ENCODE measurements at places on chromosomes 5 and 9.

- no peak for DNase-seq
Observed at GRCh38 chr5:73122875-73123810, 2.8 kb downstream of the TMEM171 start.

DNA sequence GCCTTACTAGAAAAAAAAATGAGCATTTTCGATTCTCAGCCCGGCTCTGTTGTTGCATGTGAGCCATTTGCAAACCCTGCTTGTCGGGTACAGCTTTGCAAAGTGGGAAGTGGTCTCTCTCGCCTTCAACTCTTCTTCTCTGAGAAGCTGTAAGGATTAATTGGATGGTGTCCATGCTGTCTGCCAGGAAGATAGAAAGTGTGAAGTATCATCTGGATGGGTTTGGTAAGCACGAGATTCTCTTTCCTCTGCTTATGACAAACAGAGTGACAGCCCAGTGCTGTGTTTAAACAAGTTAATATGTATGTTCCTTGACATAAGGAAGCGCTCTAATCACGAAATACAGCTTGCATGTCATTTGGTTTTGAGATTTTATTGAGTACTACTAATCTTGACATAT, 109.1 kb upstream of the SPATA31D4 start:
- no peak for DNase-seq

DNA sequence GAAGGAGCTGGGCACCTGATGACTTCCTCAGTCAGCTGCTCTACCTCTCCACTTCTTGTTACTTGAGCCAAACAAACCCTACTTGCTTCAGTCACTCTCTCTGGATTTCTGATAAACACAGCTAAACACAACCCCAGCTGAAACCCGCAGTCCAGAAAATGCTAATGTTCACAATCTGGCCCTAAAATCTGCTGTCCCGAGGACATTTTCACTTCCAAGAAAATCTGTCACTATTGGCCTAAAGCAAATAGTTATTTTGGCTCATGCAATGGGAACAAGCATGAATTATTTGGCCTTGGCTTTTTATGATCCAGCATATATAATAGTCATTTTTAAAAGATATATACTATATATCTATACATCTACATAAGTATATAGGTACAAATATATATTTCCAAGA, 19.1 kb downstream of the FAM81B start:
- no peak for DNase-seq

DNA sequence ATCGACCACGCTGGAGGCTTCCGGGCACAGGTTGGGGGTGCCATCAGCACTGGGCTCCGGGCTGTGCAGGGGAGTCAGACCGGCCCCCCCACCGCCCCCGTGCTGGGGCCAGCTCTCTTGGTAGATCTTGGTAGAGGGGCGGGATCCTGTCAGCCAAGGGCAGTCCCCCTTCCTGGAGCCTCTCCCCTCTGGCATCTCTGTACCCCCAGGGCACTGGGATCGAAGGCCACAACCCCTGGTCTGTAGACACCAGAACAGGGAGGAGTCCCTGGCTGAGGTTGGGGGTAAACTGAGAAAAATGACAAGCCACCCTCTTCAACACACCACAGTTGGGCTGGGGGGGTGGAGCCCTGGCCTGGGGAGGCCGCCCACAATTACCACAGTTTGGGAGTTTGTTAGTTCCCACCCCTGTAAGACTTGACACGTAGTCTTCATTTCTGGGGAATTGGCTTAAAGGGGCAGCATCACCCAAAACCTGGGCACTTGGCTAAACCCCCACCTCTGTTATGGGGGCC, 882 bp downstream of the CERCAM start:
- no peak for DNase-seq

- DNase-seq: no peak
Observed at GRCh38 chr5:90158131-90158530, 251.4 kb downstream of the CETN3 start.

GRCh38 chr5:19767987-19768386, 220.0 kb downstream of the CDH18 start:
- no peak for DNase-seq

- no peak for DNase-seq
Observed at GRCh38 chr5:158839638-158840037, 260.1 kb downstream of the EBF1 start.

DNA sequence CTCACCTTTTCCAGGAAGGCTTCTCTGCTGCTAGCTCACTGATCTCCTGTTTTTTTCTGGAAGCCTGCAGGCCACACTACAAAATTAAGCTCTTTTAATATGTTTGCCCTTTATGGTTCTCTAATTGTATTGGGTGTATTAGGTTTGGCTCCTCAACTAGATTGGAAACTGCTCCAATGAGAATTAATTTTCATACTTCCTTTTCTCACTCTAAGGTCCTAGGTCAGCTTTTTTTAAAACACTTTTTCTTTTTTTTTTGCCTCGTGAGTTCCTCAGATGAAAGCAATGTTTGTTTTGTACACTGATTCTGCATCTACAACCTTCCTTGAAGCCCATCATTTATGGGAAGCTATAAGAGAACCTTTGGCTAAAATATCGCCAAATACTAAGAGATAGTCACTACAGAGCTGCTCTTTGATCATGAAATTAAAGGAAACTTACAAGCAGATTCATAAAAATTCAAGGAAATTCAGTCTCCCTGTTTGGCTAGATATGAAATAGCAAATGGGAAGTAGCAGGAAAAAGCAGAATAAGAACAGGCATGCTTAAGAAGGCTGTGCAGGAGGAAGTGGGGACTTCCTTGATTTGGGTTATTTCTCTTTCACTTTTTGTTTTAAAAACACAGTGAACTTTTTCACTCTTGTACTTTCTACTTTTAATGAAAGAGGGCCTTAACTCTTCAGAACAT, 55.2 kb upstream of the FYB1 start:
- no peak for DNase-seq

- no peak for DNase-seq
Observed at GRCh38 chr5:138951986-138952735, 77.0 kb upstream of the LRRTM2 start.

DNA sequence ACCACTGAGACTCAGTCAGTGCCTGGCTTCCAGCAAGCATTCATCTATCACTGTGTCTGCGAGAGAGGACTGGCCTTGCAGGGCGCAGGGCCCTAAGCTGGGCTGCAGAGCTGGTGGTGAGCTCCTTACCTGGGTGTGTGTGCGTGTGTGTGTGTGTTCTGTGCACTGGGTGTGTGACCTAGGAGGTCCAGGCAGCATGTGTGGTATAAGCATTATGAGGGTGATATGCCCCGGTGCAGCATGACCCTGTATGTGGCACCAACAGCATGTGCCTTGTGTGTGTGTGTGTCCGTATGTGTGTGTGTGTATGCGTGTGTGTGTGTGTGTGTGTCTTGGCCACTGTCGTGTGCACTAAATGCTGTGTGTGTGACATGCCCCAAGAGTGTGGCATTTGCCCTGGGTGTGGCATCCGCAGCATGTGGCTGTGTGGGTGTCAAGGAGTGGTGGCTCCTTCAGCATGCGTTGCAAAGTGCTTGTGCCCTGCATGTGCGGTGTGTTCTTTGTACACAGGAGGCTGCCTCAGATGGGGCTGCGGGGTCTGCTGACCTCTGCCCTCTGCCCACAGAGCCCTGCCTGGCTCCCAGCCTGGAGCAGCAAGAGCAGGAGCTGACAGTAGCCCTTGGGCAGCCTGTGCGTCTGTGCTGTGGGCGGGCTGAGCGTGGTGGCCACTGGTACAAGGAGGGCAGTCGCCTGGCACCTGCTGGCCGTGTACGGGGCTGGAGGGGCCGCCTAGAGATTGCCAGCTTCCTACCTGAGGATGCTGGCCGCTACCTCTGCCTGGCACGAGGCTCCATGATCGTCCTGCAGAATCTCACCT, 3.3 kb downstream of the FGFR4 start:
- DNase-seq: no peak

DNA sequence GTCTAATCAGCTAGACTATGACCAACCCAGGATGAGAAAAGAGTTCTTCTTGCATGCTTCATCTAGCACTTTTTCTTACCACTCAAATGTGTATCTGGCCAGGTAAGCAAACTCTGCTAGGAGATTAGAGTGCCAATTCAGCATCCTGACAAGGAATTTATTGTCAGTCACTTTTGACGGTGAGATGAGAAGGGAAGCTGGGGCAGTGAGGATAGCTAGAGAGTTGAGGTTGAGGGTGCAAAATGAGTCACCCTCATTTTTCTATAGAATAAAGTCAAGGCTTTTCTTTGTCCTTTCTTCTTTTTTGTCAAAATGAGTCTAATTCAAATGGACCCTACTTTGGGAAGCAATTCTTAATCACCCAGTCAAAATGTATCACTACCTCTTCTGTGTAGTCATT, 74.6 kb upstream of the PLPP1 start:
- DNase-seq: no peak

- DNase-seq: peak; percentile 75
Observed at GRCh38 chr9:94443032-94443722, 111.7 kb upstream of the PCAT7 start.

Data from DMS79 treated with DMSO at 0.1 percent for 48 hours (cell line).